Bone marrow (tissue), 2 donors: ENCODE measurements at places on chromosomes 3 and 15.

- peak; percentile 10 for DNase-seq
These were observed 43.7 kb upstream of the ATP2C1 start for GRCh38 chr3:130850044-130850797.

GRCh38 chr15:33934921-33935320 lies 33.4 kb upstream of the CHRM5 start:
- no peak for DNase-seq

- DNase-seq = no peak
These were observed 6.5 kb upstream of the TNK2 start for GRCh38 chr3:195914648-195915473.

- no peak for DNase-seq
These were observed 4.1 kb upstream of the COX17 start for GRCh38 chr3:119681279-119681678.

GRCh38 chr15:47384341-47384740 lies 333.0 kb upstream of the SEMA6D start:
- no peak for DNase-seq

GRCh38 chr3:156803952-156804741 lies 22.0 kb upstream of the LEKR1 start:
- DNase-seq = no peak

DNA sequence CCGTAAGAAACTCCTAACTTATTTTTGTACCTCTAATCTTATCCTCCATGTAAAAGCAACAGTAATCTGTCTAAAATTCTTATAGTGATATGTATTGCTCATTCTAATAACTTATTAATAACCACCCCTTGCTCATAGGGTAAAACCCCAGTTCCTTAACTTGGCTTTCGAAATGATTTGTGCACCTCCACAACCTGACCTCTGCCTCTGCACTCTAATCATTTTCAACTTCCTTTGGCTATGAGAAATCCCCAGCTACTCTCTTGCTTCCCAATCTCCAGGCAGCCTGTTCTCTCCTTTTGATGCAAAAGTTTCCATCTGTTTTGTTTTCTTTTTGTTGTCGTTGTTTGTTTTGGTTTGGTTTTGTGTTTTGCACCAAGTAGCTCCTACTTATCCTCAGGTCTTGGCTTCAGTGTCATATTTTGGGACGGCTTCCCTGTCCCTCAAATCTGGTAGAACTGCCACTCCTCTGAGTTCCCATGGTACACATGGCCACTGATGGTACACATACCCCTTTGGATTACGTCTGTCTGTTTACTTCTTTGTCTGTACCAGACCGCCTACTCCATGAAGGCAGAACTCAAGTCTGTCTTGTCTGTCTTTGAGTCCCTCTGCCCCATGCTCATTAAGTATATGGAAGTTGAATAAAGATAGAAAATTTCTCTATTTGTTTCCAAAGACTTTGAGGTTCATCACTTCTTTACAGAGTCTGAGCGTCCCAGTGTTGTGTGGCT lies 105.6 kb upstream of the TGFBR2 start:
- no peak for DNase-seq

GRCh38 chr15:46408312-46408711 lies 773.5 kb downstream of the SQOR start:
- no peak for DNase-seq

DNA sequence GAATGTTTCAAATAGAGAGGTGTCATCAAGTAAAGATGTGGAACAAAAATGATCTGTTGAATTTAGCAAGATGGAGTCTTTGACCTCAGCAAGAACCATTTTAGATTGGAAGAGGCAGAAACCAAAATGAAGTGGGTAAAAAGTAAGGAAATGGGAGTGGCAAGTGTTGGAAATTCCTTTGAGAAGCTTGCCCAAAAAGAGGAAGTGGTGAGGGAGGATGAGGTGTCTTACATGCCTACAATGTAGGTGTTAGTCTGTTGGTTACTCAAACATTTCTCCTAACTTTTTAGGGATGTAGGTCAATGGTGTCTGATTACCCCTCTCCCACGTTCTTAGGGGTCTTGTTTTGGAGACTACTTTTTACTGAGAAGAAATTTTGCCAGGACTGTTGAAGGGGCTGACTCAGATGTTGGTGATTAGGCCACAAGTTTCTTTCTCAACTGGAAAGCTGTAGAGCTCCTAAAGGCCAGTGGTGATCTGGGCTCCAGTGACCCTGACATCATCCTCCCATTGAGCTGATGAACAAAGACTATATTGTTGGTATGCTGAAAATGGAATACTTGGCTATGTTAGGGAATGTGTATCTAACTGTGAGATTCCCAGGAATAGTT lies 5.1 kb downstream of the PPP2R3A start:
- DNase-seq = no peak

DNA sequence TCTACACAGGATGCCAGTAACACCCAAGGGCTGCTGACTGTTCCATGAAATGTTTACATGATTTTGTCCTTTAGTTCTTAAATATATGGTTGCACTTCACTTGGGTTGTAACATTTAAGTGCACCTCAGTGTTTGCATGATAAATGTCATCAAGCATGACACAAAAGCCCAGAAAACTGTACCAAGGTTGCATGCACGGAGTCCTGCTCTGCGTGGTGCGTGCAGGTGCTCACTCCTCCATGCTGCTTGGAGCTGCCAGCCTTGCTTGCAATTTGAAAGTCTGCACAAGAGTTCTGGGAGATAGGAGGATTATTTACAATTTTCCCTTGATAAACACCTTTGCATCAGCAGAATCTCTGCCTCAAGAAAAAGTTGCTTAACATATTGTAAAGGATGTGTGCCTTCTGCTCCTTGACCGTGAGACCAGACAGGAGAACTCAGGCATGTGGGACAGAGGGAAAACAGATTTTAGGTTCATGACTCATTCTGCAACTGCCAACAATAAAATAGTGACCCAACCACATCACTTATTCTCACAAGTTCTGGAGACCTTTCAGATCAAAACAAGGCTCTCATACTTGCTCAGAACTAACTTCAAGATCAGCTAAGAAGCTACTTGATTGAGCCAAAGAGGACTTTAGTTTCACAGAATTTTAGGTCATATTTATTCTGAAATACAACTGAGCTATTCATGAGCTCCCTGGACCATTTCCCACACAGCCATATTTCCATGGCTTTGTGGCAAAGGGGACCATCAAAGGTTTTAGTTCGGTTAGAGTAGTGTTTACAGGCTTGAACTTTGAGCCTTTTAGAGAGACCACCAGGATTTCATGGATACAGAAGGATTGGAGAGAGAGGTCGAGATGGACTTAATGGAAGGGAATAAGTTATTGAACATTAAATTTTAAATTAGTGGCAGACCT lies 128.4 kb upstream of the ZBED2 start:
- DNase-seq = no peak

DNA sequence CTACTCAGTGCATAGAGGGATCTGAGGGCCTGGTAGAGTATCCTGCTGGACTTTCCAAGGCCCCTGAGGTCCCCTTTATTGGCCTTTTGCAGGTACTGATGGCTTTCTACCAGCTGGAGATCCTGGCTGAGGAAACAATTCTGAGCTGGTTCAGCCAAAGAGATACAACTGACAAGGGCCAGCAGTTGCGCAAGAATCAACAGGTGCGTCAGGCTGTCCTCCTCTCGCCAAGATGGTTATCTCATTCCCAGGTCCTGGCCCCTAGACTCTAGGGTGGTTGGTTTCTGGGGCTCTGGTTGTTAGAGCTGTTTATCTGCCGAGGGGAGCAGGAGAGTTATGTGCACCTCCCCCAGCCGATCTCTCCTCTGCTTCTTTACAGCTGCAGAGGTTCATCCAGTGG lies 9.3 kb downstream of the EIF2B5 start:
- DNase-seq = no peak

DNA sequence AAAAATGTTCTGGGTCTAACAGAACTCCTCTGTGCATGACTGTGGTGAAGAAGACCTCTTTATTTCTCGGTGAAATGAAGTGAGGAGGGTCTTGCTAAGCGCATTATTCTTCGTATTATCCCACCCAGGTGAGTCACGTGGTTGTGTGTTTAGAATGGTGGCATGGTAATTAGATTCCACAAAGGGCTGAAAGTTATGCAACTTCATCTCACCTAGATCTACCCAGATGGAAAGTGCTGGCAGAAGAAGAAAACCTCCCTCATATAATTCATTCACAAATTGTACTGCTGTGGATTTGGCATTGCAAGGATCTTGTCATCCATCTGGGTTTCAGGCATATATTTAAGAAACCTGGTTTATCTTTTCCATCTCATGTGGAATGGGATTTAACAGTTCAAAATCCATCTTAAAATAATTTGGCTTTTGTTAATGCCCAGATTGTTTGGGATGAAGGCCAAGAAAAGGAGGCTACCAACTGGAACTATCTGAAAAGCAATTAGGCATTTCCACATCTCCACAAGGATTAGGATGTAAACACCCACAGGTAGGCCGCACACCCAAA lies 175.3 kb downstream of the PLCL2 start:
- no peak for DNase-seq

- DNase-seq = no peak
These were observed 63.0 kb downstream of the KCNAB1 start for GRCh38 chr3:156183396-156183795.

DNA sequence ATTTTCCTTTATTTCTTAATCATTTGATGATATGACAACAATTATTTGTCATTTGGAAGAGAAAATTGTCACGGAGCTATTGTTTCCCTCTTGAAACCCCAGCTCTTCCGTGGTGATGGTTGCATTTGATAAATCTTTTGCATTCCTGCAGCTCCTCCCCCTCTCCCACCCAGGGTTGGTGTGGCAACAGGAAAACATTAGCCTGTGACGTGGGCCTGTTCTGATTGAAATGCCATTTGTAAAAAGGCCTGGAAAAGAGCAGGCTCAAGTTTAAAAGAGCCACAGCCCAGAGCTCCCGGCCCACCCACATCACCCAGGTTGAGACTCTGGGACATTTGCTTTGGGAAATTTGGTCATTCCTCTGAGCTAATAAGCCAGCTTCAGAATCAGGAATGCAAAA lies 282.5 kb downstream of the RPLP1 start:
- DNase-seq = no peak

DNA sequence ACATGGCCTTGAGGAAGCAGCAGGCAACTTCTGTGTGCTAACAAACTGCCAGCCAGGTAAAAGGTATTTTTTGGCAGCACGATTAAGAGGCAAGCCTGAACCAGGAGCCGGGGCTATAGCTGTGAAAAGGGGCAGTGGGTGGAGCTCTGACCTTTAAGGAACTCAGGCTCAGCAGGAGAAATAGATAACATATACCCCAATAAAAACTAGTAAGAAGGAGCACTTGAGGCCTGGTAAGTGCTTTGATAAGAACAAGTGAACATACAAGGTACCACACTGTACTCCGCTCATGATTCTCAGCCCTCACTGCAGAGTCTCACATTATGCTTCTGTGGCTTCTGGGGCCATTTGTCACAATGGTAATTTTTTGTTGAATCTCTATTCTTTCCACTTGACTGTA lies 5.4 kb downstream of the FYCO1 start:
- DNase-seq = no peak

DNA sequence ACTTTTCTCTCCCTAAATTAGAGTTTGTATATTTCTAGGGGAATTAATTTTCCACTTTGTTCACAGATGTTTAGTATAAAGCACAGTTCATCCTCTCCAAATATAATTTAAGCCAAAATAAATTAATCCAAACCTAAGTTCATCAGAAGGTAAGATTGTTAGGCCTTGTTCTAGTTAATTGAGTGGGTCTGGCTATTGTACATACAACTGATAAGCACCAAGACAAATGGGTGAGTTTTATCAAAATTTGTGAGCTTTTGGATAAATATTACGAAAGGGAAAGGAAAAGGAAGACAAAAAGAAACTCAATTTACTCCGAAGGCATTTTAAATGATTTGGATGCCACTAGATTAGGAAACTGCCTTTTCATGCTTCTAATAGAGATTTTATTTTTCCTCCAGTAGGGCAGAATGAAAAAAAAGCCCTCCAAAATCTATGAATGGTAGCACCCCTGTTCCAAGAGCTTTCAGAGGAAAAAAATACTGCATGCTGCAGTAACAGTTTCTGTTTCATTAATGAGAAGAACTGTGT lies 304.0 kb downstream of the ZNF385D start:
- no peak for DNase-seq

DNA sequence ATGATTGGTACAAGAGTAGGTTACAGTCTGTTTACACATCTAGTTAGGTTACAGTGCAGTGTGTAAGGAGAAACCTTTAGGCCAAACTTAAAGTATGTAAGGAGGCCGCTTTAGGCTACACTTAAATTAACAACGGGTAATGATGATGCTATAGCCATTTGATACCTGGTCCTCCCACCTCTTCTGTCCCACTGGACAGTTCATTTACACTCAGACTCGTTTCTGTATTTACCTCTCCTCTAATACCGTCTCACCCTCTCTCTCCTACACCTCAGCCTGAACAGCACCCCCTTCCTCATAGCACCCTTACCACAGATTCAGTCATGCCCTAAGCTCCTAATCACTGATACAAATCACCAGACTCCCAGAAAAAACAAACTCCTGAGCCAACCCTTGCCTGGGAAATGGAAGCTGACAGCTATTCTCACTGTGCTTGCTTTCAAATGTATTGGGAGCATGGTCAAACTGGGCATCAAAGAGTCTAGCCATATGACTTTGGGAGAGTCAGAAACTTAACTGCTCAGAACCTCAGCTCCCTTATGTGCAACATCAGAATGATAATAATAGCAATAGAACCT lies 241.3 kb upstream of the SETMAR start:
- DNase-seq = no peak

DNA sequence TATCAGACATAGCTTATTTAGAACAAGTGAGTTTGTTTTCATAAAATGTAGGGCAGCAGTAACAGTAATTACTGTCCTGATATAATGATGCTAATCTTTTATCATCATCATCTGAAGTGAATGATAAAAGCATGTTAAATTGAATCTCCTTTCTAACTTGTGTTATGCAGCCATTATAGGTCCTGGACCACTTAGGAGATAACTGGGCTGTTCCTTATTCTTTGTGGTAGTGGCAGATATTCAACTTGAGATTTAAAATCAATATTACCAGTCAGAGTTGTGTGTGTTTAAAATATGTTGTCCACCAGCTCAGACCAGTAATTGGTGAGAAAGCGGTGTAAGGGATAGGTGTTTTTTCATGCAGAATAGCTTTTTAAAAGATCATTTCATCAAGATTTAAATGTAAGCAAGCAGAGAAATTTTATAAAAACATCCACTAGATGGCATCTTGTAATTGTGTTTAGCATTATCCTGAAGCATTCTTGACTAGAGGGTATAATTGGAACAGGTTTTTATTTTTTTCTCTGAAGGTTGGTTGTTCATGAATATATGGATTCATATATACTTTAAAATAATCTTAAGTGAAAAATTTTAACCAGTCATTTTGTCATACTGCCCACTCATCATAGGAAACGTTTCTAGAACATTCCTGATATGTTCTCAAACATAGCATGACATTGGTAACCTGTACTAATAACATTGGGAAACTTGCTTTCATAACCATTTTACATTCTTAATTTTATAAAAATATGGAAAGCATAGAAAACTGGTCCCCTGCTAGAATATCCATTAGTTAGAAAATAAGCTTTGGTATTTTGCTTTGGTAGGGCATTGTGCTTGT lies 153.9 kb downstream of the BBX start:
- peak; percentile 33 for DNase-seq
